ENCODE measurements at places on chromosomes 6 and 20. TPM values are rescaled to one million over a fixed set of nuclear protein-coding genes. Genes with fewer than 3 reads are reported as not detected.

DNA sequence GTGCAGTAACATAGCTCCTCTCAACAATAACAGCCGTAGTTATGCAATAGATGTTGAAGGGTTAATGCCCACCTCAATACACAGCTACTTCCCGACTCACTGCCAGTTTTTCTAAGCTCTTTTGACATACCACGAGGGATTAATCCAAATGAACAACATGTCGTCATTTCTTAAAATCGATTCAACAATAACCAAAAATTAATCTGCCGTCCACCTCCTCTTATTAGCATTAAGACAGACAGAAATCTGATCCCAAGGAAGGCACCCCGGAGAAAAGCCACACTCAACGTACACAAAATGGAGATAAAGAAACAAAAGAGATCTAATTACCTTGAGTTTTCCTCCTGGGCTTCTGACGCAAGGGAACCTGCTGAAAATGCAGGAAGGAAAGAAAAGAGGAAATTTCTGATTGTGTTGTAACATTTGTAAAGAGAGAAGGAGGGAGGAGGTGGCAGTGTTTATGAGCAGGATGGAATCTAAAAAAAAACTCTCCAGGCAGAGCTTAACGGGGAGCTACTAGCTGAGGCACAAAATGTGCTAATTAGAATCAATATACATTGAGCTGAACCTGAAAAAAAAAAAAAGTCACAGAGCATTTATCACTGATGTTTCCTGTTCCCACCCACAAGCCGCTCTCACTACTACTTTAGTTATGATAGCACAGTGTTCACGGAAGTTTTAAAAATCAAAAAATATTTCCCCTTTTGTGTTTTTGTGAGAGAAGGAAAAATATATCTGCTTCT lies 109.3 kb downstream of the IPCEF1 start:
- no peak for DNase-seq

- DNase-seq, result no peak
Measured at GRCh38 chr6:161019324-161019839, 27.8 kb downstream of the MAP3K4 start.

CASS4 gene
- total RNA-seq, result 48.0 TPM

GRCh38 chr6:170555305-170555704 lies 1.1 kb downstream of the TBP start:
- DNase-seq, result no peak
